ENCODE measurements at places on chromosomes 13 and 19.
A peak's percentile ranks its signal among the peaks of the same experiment; 100 is the strongest.

DNA sequence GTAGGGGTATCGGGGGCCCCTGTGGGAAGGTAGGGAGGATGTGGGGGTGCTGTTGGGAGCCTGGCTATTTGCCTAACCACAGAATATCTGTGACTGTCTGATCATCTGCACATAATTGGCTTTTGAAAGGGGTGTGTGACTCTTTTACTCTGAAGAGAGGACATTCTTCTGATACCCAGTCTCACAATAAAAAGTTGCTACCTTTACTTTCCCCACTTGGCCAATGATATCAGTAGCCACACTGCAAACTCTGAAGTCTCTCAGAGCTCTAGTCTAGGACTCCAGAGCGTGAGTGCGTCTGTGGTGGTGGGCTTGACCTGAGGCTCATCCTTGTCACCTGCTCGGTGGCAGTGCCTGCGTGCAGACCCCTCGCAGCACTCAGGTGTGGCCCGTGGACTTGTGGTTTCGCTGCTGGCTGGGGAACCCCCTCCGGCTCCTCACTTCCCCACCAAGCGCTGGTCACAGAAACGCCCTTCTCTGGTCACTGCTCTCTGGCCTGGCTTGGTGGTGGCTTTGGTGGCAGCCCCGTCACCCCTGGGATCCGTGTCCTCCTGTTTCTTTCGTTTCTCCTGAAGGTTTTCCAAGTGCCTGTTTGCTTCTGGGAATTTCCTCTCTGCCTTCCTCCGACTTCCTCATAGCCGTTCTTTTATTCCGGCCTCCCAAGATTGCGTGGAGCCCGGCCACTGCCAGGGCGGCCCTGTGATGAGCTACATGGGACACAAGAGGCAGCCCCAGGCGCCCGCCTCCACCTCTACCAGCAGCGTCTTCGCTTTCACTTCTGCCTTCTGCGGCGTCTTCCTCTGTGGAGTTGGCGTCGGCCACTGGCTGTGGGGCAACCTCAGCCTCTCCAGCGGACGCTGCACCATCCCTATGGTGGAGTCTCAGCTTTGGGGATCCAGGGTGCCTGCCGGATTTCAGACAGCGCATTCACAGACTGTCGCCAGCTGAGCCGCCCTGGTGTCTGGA, 78.0 kb downstream of the ATP11A start:
- no peak for ATAC-seq

- peak; percentile 78 for ATAC-seq
Observed at GRCh38 chr19:47225746-47226425, 5.1 kb downstream of the BBC3 start.

DNA sequence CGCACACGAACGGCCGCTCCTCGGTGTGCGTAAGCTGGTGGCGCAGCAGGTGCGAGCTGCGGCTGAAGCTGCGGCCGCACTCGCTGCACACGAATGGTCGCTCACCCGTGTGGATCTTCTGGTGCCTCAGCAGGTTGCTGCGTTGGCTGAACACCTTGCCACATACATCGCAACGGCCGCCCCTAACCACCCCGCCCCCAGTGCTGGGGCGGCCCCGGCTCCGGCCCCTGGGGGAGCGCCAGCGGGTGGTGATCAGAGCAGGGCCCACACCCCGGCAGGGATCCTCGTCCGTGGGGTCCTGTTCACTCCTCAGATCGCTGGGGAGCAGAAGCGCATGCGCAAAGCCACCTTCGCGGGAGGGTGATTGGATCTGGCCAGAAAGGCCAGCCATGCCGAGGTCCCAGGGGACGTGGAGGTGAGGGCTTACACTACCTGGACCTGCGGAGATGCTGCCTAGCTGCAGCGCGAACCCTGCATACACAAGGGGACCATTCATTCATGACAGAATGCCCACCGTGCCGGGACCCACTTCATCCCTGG, 4.7 kb upstream of the UBE2M start:
- no peak for ATAC-seq

GRCh38 chr19:934865-935479, 9.1 kb downstream of the ARID3A start:
- peak; percentile 32 for ATAC-seq

DNA sequence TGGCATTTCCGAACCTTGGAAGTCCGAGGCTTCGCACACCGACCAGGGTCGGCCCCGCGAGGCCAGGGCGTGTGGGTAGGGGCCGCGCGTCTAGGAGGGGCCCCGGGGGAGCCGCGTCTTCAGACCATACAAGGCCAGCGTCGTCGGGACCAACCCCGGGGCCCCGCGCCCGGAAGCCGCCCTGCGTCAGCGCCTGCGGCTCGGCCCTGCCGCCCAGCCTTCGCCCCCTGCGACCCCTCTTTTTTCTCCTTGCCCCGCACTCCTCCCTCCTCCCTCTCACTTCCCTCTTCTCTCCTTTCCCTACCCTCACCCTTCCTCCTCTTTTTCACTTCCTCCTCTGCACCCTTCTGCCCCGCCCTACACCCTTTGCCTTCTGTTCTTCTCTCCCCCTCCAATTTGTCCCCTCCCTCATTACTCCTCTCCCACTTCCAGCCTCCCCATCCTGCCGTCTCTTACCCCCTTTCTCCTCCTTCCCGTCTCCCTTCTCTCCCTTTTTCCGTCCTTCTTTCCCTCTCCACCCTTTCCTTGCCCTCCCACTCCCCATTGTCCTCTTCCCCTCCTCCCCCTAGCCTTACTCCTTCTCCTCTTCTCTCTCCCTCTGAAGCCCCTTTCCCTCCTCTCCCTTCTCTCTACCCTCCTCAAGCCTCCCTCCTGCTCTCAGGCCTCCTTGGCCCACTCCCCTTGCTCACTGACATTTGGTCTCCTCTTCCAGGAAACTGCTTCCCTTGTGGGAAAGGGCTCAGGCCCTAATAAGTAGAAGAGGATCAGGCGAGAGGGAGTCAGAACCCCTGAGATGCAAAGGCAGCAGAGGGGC, 2.2 kb upstream of the PLEKHG2 start:
- ATAC-seq, result peak; percentile 6

- ATAC-seq, result peak; percentile 85
Observed at GRCh38 chr13:40402931-40403431, 263.5 kb downstream of the FOXO1 start.

DNA sequence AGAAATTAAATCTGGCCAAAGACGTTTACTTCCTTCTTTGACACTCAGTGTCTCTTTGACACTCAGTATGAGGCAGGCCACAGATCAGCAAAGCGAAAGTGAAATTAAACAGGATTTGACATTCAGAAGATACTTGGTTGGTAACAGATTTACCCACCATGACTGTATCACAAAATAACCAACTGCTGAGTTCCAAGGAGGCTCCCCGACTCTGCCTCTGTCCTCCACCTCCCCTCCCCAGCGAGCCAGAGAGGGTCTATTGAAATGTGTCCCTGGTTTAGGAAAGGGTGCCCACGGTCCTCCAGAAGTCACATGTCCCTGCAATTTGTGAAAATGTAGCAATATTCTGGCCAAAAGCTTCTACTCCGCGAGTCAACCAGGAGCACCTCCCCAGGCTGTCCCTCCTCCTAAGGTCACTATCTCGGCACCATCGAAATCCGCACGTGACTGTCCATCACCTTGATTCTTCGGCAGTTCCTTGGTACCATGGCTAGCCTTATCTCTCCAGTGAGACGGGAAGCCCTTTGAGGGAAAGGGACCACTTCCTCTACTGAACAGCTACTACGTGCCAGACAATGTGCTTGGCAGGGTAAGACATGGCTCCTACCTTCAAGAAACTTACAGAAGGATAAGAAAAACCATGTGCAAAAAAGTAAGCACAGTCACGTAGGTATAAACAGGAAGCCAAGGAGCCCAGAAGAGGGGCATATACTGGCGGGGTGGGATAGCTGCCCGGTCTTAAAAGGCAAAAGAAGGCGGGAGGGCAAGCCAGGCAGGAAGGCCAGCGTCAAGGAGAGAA, 1.5 kb downstream of the N4BP2L1 start:
- ATAC-seq, result no peak

DNA sequence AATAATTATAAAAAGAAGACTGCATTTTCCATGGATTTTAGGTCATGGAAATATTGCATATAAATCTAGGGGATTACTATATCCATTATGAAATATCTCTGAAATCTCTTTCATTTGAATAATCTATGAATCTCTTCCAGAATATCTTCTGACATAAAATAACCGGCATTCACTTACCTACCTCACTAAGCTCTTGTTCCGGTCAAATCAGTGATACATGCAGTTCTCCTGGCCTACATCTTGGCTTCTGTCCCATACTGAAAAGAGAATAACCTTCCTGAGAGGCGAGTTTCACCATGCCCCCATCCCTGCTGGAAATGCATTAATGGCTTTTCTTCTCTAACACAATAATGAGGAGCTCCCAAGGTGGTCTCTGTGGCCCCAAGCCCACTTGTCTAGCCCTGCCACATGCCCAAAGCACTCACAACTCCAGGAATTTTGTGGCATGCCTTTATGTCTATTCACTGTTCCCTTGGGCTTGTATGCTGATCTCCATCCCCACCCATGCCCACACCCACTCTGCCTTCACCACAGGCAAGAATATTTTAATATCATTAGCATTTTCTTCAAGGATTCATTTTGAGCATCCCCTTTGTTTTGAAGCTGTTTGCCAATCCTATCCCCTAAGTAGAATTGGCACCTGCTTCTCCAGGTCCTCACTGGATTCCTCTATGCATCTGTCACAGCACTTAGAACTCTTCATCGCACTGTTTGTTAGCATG, 401.6 kb downstream of the COG6 start:
- no peak for ATAC-seq

- ATAC-seq, result no peak
Observed at GRCh38 chr13:106756446-106756845, 188.5 kb upstream of the ARGLU1 start.

DNA sequence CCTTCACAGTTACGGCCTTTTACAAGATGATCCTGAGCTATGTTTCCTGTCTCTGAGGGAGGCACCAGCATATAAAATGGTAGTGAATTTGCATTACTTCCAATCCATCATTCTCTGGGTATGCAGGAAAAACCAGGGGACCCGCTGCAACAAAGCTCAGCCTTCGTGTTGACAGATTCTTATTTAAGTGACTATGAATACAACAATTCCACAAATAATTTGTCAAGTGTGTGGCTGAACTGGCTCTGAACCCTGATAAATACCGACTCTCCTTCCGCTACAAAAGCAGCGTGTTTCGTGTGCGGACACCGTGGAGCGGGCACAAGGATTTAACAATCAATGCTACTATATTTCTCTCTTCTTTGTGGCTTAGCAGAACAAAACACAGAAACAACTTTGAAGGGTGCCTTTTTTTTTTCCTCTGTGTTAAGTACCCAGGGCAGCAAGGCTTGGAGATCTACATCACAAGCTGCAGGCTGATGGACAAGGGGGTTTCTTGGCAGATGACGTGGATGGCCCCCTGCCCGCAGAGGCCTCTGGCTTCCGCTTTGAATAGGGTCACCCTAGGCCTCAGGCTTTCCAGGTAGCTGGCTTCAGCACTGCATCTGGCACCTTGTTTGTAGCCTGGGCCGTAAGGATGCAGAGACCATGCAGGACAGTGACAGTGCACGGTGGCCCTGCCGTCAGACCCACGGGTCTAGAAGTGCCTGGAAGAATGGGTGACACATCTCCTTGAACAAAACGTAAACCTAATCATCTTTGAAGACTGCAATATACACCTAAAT, 280.5 kb upstream of the TSHZ3 start:
- ATAC-seq, result no peak

DNA sequence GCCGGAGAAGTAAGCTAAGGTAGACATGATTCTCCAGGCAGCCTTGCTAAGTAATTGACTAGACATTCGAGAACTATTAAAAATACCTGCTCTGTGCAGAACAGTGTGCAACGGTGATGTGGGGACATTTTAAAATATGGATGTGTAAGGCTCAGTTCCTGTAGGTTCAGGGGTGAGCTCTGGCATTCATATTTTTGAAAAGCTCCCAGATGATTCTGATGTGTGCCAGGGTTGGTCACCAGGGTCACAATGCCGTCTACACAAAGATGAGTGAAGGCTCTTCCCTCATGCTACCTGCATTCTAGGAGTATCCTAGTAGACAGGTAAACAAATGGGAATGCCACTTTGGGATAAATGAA, 702 bp upstream of the EPSTI1 start:
- no peak for ATAC-seq

GRCh38 chr13:113022391-113022744, 53.4 kb downstream of the MCF2L start:
- no peak for ATAC-seq

DNA sequence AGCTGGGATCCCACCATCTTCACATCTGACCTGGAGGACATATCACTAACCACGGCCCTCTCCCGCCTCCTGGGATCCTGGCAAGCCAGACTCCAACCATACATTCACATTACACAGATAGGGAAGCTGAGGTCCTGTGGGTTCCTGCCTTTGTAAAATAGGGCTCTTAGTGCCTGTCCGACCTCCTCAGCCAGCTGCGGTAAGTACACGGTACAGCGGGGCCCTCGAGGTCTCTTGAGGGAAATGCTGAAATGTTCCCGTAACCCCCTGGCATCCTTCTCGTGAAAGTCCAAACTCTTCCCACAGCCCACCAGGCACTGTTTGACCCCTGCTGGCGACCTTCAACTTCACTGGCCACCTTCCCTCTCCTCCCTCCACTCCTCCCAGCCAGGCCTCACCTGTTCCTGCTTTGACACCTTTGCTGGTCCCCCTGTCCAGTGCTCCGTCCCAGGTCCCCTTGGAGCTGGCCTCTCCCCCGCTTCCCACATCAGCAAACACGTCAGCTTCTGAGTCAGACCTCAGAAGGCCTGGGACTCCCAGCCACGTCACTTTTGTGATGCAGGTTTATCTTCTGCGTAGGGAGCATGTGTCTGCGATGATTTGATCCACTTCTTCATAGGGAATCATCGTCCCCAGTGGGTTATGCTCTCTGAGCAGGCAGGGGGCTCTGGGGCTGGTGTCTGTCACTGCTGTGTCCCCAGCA, 8.8 kb upstream of the GNG7 start:
- peak; percentile 65 for ATAC-seq

DNA sequence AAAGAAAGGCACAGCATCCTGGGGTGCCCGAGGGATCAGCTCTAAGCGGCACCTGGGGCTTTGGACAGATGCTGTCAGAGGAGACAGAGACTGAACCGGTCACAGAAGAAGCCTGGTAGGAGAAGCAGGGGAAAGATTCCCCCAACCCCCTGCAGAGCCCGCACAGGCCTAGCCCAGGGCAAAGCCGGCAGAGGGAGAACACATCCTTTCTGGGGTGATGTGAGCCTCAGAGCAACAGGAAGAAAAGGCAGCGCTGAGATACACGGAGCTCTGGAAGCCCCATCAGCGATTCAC, 101.2 kb downstream of the CRYL1 start:
- ATAC-seq, result no peak

DNA sequence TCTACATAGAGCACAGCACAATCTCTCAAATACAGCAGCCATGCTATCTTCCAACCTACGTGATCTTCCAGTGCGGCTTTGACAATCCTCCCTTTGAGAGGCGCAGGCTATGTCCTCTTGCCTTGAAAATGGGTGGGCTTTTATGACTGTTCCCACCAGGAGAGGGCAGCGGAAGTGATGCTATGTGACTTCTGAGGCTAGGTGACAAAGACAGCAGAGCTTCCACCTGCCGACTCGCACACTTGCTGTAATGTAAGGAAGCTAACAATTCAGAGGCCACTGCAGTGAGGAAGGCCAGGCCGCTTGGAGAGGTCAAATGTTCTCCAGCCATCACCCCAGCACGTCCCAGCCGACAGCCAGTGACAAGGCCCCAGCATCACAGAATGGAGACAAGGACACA, 65.8 kb downstream of the MRPL57 start:
- ATAC-seq, result no peak

- no peak for ATAC-seq
Observed at GRCh38 chr19:50535672-50536187, 22.0 kb upstream of the ASPDH start.
